ENCODE measurements at places on chromosomes 5 and 9.

DNA sequence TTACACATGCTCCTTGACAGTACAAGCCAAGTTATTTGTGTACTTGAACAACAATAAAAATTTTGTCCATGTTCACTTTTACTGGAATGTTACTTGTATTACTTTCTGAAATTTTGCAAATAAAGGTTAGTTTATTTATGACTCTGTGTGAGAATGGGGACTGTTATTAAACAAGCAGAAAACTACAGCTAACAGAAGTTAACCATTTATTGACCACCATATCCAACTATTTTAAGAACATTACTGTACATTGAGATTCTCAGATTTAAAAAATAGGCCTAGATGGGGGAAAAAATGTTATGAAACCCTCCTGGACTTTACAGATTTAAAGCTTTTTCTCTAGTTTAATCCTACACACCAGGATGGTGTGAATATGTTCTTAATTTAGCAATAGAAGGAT lies 1.8 kb downstream of the SLC25A51 start:
- DNase-seq: no peak

GRCh38 chr9:5786370-5787127 lies 46.4 kb downstream of the ERMP1 start:
- no peak for DNase-seq

DNA sequence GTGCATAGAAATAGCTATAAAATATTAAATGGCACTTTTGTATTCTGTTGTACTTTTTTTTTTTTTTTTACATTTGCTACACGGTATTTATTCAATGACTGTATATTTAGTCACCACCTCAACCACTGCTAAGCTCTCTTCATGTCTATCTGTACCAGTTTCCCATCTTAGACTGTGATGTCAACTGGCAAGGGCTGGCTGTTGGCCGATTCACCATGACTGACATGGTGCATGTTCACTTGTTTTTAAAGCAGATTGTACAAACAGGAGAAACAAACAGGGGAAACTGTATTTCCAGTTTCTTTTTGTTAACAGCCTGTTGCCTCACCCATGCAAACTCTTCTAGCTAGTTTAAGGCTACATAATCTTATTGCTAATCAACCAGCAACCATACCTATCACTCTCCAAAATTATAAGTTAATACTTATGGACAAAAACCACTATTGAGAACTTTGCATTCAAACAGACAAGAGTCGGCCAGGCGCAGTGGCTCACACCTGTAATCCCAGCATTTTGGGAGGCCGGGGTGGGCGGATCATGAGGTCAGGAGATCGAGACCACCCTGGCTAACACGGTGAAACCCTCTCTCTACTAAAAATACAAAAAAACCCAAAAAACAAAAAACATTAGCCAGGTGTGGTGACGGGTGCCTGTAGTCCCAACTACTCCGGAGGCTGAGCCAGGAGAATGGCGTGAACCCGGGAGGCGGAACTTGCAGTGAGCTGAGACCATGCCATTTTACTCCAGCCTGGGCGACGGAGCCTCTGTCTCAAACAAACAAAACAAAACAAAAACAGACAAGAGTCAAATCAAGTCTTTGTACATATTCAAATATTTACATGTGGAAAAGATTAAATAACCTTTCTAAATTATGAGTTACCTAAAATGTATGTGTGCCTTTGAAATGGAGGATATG lies 13.2 kb downstream of the ZFAND5 start:
- no peak for DNase-seq

DNA sequence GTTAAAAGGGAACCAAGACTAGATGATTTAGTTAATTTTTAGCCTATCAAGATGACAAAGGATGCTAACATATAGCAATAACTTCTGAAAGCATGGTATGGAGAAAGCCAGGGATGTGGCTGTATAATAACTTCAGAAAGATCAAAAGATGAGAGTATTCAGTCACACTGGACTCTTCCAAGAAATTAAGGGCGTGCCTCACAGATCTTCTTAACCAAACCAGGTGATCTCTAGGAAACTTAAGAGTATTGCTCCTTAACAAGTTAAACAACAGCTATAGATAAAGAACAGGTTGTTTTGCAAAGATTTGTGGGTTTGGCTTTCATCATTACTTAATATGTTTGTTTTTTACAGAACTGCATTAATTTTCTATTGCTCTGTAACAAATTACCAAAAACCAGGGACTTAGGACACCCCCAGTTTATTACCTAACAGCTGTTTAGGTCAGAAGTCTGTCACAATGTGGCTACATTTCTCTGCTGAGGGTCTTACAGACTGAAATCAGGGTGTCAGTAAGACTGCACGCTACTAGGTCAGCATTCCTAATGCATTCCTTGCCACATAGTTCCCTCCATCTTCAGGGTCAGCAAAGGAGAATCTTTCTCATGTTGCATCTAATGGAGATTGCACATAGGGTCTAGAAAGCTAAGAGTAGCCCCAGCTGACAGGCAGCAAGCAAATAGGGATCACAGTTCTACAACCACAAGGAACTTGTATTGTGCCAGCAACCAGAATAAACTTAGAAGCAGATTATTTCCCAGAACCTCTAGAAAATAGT lies 113.8 kb downstream of the WDR70 start:
- DNase-seq: no peak

DNA sequence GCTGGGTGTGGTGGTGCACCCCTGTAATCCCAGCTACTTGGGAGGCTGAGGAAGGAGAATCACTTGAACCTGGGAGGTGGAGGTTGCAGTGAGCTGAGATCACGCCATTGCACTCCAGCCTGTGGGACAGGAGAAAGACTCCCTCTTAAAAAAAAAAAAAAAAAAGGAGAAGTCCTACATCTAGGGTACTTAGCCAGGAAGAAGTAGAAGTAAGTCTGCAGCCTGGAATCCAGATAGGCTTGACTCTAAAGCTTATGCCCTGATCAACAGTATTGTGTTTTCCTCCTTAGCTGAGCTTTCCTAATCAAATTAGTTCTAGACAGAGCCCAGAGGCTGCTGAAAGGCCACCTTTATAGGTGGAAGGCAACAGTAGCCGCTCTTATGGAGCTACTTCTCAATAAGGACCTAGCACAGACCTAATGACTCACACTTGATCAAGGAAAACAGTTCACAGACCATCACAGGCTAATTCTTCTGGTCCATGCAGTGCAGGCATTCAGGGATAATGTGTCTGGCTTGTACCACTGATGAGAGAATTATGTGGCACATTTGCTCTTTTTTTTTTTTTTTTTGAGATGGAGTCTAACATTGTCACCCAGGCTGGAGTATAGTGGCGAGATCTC lies 105.5 kb upstream of the KLF4 start:
- DNase-seq: no peak

DNA sequence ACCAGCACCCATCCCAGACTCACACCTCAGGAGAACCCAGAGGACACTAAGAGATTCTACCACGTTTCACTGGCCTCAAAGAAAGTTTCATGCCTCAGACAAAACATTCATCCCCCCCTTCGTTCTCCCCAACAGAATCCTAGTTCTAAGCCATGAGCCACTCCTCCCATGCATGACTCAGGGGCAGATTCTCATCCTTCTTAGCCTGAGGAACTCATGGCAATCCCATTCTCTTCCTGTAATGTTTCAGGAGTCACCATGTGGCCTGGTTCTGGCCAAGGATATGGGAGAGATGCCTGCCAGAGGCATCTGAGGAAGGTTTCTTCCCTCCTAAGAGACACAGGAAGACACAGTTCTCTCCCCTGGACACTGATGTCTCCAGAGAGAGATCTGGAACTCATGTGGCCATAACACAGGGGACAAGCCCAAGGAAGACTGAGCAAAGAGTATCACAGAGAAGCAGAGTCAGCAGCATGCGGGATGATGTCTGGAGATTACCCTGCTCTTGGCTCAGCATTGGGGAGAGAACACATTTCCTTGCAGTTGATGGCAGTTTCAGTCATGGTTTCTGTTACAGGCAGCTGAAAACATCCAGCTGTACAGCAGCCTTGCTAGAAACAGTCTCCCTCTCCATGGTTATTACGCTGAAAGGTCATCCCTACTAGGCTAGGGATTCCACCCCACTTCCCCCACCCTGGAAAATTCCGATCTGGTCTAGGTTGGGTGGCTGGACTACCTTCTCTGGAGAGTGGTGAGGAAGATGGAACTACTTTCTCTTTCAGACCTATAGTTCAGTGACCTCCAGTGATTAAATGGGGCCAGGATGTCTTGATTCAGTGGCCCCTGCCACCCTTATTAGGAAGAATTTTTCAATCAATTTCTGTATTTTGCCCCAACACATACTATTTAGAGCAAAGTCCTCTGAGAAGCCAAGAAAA lies 115.4 kb downstream of the ZNF608 start:
- no peak for DNase-seq

- DNase-seq: no peak
Observed at GRCh38 chr9:109972026-109972882, 192.3 kb downstream of the PALM2AKAP2 start.

GRCh38 chr9:121699571-121700164 lies 48.2 kb downstream of the DAB2IP start:
- peak; percentile 23 for DNase-seq

DNA sequence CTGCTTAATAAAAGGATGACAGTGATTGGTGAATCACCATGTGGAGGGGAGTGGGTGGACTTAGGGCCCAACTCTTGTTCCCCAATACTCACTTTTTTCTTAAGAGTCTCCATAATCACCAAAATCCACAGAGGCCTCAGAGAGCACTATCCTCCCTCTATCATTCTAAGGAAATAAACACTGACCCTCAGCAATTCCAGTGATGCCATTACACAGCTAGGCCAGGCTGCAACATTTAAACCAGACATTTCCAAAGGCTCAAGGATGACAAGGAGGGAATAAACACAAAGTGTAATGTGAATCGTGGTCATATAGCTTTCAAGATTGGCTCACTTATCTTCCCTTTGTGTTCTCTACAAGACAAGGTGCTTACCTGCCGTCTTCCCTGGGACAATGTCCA lies 2.4 kb upstream of the ARSI start:
- DNase-seq: no peak

GRCh38 chr5:42799241-42799608 lies 12.5 kb downstream of the SELENOP start:
- no peak for DNase-seq

GRCh38 chr9:23229890-23230317 lies 596.1 kb downstream of the ELAVL2 start:
- DNase-seq: no peak

- DNase-seq: peak; percentile 46
Observed at GRCh38 chr9:29211003-29211579, 1637.8 kb upstream of the C9orf72 start.

DNA sequence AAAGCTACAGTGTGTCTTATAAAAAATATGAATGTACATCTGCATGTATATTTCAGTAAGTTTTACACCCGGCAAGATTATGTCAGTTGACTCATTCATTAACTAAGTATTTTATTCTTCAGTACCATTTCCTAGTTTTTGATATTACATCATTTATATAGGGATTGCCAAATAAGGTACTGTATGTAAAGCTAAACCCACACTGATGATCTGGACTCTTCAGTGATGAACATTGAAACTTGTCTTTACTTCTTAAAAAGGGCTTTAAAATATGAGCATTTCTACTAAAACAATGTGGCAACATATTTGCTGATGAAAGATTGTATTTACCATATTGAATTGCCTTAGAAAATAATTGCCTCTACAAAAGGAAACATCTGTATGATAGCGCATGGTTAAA lies 151.8 kb upstream of the TLX3 start:
- DNase-seq: no peak

- no peak for DNase-seq
Observed at GRCh38 chr9:27125030-27125429, 16.0 kb downstream of the TEK start.

DNA sequence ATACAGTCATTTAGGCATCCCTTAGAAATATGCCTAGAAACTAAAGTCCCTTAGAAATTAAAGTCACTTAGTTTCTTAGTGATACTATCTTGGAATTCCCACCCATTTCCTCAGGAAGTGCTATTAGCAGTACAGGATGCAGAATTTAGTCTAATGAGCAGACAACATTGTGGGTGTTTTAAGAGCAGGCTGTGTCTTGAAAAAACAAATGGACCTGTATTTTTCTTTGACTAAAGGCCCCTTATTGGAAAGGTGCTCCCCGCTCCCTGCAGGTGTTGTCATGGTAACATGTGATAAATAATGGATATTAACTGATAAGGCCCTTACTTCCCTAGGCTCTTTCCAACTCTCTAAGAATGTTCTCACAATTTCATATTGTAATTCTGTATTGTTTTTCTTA lies 38.8 kb upstream of the STARD4 start:
- DNase-seq: no peak
